Dermis lymphatic vessel endothelial cell (primary cell): ENCODE measurements at places on chromosomes 4 and X. TPM values are rescaled to one million over a fixed set of nuclear protein-coding genes. Genes with fewer than 3 reads are reported as not detected.

FGFBP1 gene
- not detected in 2 replicates for total RNA-seq

PF4V1 gene
- not detected in 2 replicates for total RNA-seq

DCHS2 gene
- total RNA-seq, result 0.26 and 5.6 TPM in 2 replicates

ARX gene
- not detected in 2 replicates for total RNA-seq

ATOH1 gene
- not detected in 2 replicates for total RNA-seq

RAB33A gene
- 0.43 TPM in 2 replicates for total RNA-seq

PPEF2 gene
- not detected in 2 replicates for total RNA-seq

SMAD1 gene
- total RNA-seq, result 53.0 and 63.7 TPM in 2 replicates
